ENCODE measurements at places on chromosomes 4 and X.

DNA sequence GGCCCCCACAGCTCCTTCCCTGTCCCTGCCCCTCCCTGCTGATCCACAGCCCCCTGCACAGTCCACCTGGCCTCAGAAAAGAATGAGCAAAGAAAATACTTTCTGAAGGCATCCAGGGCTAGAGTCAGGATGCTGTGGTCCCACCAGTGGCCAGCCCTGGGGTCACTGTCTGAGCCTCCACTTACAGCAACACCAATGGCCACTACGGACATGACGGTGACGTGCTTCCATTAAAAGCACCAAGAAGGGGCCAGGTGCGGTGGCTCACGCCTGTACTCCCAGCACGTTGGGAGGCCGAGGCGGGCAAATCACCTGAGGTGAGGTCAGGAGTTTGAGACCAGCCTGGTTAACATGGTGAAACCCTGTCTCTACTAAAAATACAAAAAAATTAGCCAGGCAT, 4.0 kb downstream of the JAKMIP1 start:
- no peak for DNase-seq

- DNase-seq: no peak
Measured at GRCh38 chrX:134803060-134803459, 144.8 kb upstream of the PLAC1 start.

- DNase-seq: no peak
Measured at GRCh38 chr4:41982716-41983115, 1.2 kb downstream of the DCAF4L1 start.

- no peak for DNase-seq
Measured at GRCh38 chr4:82044141-82044993, 329.4 kb downstream of the HNRNPD start.

DNA sequence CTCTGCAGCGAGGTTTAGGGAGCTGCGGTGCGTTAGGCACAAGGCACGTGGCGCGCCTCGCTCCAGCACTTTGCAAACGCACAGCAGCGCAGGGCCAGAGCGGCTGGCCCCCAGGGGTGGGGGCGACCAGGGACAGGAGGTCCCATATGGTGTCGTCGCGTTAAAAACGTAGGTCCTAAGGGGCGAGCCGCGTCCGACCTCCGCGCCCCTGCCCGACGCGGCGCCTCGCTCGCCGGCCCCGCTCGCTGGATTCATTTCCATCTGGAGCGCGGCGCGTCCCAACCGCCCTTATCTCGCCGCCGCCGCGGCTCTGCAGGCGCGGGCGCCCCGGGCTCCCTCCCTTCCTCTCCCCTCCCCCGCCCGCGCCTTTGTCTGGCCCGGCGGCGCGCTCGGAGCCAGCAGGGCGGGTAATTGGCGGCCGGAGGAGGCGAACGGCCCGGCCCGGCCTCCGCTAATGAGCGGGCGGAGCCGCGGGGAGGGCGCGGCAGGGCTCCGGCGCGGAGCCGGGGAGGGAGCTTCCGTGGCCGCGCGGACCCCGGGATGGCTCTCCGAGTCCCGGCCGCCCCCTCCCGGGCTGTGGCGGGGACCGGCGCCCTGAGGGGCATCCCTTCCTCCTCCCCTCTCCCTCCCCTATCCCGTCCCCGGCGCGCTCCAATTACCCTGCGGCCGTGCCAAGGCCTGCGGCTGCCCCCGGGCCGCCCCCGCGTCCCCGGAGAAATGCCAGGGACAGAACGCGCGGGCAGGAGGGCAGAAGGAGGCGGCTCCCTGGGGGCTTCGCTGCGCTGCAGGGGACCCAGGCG, 409.0 kb downstream of the BCOR start:
- no peak for DNase-seq

Measured in thoracic aorta (tissue), 2 donors.